ENCODE measurements at places on chromosomes 2 and 18.

- no peak for DNase-seq
Observed at GRCh38 chr2:169001116-169001815, 29.9 kb downstream of the ABCB11 start.

DNA sequence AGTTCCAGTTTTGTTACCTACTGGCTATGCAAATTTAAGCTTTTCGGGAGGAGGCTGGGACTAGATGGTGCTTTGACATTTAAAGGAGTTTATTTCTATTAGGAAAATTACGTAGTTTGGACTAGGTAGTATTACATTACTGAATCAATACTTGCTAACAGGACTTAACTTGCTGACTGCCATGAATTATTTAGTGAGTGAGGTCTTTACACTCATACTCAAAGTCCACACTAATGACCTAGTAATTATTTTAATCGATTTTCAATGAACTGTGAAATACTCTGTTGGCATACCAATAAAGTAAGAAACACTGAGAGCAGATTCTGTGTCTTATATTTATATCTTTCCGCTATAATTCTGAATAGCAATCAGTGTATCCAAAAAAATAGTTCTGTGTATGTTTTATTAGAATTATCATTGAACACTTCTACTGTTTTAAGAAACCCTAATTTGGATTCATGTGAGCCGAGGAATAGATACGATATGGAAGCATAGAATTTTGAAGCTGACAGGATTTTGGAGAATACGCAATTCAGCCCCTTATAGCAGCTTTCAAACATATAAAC is 55.0 kb downstream of the CHST9 start:
- DNase-seq: no peak

DNA sequence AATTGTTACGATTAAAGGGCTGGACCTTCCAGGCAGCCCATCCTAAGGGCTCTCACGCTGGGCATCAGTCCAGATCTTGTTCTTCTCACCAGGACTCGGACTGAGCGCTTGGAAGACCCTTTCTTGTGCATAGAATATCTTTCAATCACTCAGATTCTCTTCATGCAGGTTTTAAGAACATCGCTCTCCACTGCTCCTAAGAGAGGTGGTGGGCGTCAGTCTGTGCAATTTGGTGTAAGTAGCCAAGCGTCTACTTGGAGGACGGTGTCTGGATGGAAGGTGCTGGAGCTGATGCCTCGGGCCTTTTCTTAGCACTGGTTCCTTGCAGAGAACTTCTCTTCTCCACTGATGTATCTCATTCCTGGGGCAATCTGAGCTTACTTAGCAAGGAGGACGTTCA is 68.7 kb downstream of the ASB1 start:
- DNase-seq: peak; percentile 35

DNA sequence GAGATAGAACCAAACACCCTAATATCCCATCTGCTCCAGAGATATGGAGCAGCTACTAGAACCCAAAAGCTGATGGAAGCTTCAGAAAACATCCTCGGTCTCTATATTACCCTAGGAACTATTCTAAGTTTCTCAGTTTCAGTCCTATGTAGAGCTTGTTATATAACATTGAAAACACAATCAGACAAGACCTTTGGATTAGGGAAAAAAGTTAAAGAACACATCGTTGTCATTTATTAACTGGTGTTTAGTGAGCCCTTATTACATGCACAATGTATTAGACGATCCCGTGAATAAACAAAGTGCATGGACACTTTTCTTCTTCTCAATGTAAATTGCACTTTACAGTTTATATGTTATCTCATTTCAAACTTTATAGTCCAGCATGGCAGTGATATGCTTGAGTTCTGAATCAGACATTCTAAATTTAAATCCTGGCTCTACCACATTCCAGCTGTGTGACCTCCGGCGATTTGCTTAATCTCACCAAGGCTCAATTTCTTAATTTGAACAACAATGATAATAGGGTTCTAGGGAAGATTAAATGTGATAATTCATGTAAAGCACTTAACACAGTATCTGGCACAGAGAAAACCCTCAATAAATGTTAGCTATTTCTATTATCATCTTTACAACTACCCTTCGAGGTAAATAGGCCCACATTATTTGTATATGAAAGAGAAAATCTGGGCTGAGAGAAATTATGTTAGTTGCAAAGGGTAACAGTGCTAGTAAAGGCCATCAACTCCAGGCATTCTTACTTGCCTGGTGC is 83.6 kb upstream of the PIK3C3 start:
- DNase-seq: no peak

- DNase-seq: no peak
Observed at GRCh38 chr2:27652790-27653189, 10.6 kb downstream of the SUPT7L start.

- no peak for DNase-seq
Observed at GRCh38 chr2:225841314-225841713, 441.8 kb downstream of the NYAP2 start.

DNA sequence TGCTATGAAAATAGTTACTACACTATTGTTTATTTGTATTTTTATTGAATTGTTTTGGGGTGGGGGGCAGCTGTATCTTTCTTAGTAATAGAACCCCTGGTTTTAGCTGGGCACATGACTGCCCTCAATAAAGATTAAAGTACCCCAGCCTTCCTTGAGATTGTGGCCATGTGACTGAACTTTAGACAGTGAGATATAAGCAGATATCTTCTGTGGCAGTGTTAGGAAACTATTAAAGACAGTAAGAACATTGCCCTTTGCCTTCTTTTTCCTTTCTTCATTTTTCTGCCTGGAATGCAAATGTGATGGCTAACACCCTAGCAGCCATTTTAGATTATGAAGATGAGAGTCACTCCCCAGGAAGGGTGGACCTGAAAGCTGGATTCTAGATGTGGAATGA is 47.9 kb upstream of the AKAIN1 start:
- DNase-seq: no peak

GRCh38 chr18:12283256-12283655 is 24.8 kb upstream of the TUBB6 start:
- DNase-seq: no peak

- DNase-seq: no peak
Observed at GRCh38 chr18:6810191-6810590, 80.7 kb downstream of the ARHGAP28 start.

GRCh38 chr2:215826838-215827441 is 186.4 kb downstream of the MREG start:
- no peak for DNase-seq

GRCh38 chr2:24702800-24703199 is 90.4 kb downstream of the PTRHD1 start:
- DNase-seq: no peak

- DNase-seq: peak; percentile 64
Observed at GRCh38 chr2:168912901-168913369, 11.8 kb downstream of the G6PC2 start.

GRCh38 chr2:240433973-240434727 is 1.3 kb upstream of the GPC1 start:
- peak; percentile 49 for DNase-seq

- no peak for DNase-seq
Observed at GRCh38 chr2:200184748-200185627, 121.5 kb upstream of the SPATS2L start.

GRCh38 chr18:49178321-49178720 is 227.6 kb upstream of the SMAD7 start:
- no peak for DNase-seq

GRCh38 chr2:214379227-214379626 is 31.6 kb upstream of the VWC2L start:
- no peak for DNase-seq

DNA sequence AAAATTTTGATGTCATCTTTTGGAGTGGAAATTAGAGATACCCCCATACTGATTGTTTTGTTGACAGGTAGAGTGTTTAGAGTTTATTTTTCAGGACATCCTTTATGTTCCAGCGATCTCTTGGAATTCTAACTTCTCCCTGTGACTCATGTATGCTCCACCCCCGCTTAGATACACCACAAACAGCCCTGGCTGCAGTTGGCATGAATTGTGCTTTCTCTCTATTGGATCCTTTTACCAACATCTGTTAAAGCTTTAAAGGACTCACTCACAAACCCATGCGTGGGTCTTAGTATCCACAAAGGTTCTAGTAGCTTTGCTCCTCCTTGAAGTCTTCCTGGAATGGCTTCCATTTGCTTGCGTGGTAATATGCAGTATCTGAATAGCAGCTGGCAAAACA is 409.5 kb upstream of the POU3F3 start:
- DNase-seq: no peak

DNA sequence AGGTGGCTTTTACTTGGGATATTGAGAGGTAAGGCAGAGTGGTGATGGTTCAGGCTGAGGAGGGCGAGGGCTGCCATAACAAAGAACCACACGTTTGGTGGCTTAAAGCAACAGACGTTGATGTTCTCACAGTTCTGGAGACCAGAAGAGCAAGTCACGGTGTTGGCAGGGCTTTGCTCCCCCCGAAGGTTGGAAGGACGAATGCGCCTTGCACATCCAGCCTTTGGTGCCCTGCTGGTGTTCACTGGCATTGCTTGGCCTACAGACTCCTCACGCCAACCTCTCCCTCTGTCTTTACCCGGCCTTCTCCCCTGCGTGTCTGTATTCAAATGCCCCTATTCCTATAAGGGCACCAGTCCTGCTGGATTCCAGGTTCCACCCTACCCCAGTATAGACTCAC is 125.4 kb downstream of the TPO start:
- DNase-seq: no peak

DNA sequence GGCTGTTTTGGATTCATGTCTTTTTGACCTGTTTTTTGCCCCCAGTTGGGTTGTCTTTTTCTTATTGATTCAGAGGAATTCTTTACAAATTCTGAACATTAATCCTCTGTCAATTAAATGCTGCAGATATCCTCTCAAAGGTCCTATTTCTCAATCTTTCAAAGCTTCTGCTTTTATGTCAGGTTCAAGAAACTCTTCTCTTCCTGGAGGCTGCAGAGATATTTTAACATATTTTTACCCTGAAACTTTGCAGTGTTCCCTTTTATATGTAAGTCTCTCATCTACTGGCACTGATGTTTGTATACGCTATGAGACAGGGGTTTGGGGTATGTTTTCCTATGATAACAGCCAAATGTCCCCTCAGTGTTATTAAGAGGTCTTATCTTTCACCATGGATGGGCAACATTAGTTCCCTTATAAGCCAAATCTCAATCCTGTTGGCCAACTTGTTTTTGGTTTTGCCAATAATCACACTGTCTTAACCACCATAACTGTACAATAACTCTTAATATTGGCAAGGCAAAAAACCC is 159.3 kb downstream of the HDAC4 start:
- no peak for DNase-seq

DNA sequence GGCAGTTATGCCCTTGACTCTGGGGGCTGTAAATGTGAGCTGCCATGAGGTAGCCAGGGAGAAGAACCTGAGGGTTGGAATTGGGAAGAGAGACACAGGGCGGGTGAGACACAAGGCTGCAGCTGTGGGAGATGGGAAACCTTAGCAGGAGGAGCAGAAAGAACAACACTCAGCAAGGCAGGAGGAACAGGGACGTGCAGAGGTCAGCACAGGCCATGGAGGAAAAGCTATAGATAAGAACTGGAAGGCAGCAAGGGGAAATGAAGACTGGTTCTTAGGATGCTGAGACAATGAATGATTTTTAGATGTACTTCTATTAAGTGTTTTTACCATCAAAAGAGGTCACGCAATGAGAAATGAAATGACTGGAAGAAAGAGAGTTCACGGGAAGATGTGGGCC is 80.2 kb downstream of the USP40 start:
- DNase-seq: no peak

- DNase-seq: no peak
Observed at GRCh38 chr2:144503242-144503641, 16.7 kb downstream of the ZEB2 start.

DNA sequence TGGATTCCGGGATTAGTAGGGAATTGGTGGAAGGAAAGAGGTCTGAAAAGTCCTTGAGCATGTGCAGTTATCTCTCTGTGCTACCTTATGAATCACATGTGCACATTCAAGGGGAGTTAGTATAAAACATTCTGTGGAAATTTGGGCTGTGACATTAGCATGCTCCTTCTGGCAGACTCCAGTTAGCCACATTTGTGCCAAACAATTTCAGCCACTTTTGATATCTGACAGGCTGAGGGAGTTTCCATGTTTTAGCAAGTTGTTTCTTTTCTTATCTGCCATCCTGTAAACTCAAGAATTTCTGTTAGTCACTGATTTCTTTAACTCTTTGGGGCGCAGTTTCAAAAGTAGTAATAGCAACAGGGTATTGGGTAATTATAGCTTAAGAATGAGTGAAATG is 28.3 kb upstream of the GYPC start:
- no peak for DNase-seq

DNA sequence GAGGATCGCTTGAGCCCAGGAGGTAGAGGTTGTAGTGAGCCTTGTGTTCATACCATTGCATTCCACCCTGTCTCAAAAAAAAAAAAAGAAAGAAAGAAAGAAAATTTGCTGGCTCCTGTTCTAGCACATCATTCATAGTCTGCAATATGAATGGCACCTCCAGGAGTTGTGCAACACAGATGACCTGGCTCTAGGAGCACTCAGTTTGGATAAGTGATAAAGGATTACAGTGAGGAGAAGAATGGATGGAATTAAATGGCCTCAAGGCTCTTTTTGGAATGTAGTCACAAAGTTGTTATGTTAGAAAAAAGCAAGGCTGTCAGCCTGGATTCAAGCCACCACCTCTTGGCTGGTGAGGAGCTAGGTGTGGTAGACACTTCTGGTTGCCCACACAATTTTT is 21.5 kb upstream of the SPRED2 start:
- DNase-seq: no peak

- no peak for DNase-seq
Observed at GRCh38 chr18:66432636-66433035, 171.3 kb downstream of the CDH19 start.

- DNase-seq: no peak
Observed at GRCh38 chr2:176669398-176670174, 400.3 kb downstream of the MTX2 start.

GRCh38 chr2:150267651-150268415 is 219.6 kb downstream of the RND3 start:
- no peak for DNase-seq

DNA sequence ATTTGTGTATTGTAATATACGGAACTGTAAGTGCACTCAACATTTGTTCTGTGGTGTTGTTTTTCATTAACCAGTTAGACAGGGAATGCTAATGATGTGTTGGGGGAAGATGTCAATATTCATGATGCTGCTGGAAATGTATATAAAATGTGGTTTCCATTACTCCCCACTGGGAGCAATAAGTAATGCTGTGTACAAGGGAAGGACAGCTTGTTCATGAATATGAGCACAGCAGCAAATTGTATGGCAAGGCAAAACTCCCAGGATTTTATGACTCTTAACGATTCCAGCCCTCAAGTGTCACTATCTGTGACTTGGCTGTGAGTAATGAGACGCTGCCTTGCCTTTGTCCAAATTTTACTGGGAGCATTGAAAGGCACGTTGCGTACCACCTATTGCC is 312.4 kb upstream of the DDX18 start:
- DNase-seq: no peak

All from ecto neural progenitor cell (in vitro differentiated cells).